ENCODE measurements at places on chromosomes 2 and 18.
A peak's percentile ranks its signal among the peaks of the same experiment; 100 is the strongest.

DNA sequence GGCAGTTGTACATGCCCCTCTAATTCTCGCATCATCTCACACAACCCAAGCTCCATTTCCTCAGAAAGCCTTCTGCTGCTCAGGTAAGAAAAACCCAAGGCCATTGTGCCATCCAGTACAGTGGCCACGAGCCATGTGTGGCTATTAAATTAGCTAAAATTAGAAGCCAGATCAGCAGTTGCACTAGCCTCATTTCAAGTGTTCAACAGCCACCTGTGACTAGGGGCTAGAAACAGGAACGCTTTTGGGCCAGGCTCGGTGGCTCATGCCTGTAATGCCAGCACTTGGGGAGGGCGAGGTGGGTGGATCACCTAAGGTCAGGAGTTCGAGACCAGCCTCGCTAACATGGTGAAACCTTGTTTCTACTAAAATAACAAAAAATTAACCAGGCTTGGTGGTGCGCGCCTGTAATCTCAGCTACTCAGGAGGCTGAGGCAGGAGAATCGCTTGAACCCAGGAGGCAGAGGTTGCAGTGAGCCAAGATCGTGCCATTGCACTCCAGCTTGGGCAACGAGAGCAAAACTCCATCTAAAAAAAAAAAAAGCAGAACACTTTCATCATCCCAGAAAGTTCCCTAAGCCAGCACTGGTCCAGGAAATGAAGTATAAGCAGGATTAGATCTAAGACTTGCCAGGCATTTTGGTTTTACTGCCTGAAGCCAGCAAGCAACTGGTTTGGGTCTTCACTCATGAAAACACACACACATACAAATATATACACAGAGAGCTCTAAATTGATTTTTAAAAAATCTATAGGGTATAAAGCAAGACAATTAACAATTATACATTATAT is 35.7 kb downstream of the ATP8B1 start:
- no peak for DNase-seq

DNA sequence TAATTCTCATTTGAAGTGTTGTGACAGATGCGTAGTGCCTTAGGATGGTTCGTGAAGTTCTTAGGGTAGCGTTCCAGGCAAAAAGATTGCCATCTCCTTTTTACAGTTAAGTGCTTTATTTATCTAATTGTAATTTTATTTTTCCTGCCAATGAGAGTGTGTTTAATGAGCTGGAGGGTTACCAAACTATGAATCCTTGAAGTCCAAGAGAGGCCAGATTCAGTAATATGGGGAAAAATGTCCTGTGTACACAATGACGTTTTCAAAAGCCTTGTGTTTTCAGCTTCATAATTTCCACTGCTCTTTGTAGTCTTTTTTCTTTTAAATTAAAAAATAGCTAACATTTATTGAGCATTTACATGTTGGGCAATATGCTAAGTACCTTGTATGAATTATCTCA is 23.8 kb downstream of the ACYP2 start:
- no peak for DNase-seq

- DNase-seq, result no peak
These were observed 5.2 kb downstream of the TXNDC2 start for GRCh38 chr18:9890957-9891356.

DNA sequence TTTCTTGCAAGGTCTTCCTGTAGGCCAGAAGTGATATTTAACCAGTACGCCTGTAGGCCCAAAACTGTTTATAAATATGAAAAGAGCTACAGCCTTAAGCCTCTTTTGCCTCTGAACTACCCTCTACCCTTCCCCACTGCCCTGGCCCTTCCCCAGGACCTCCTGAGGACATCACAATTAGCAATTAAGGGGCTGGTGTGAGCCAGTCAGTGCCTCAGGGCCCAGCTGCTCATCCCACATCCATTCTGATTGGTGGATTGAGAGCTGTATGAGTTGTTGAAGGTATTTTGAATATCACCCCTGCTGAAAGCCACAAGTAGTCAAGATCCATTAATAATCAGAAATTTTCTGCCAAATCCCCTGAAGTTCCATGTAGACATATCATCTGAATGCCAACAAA is 126.3 kb upstream of the TACR1 start:
- DNase-seq, result no peak

GRCh38 chr2:56287974-56288373 is 104.2 kb downstream of the CCDC85A start:
- DNase-seq, result no peak

DNA sequence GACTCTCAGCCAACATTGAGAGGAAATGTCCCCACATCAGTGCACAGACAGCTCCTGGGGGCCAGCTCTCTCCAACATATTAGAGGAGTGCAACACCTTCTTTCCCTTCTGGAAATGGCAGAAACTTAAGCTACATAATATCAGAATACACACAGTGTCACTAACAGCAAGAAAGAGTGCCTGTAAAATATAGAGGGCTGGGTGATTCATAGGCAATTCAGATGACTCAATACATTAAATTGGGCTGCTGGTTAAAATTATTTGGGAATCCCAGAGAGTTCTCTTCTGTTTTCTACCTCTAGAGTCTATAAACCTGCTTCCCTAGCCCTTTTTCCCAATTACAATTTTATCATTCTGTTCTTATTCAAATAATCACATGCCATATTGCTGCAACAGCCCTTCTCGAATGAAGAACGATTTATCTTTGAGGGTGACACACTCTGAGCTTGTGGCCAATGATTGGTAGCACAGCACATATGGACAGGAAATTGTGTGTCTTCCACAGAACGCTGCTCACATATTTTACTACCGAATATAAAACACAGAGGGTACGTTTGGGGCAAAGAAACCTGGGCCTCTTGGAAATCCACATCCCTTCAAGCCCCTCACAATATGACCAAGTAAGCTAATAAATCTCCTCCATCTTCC is 381.2 kb downstream of the MBD2 start:
- DNase-seq, result no peak

DNA sequence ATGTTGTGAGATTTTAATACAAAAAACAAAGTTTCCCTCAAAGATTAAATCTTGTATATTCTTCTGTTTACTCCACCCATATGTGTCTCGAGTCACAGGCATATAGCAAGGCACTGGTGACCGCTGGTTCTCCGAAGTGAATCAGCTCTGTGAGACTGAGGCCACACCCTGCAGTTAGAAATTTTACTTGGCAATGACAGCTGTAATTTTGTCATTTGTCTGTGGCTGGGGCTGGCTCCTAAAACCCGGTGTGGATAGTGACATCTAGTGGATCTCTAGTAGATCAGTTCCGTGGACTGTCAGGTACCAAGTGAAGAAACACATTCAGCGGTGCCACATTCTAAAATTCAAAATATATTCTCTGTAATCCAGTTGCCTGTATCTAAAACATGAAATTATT is 278.0 kb downstream of the NEDD4L start:
- DNase-seq, result peak; percentile 32

DNA sequence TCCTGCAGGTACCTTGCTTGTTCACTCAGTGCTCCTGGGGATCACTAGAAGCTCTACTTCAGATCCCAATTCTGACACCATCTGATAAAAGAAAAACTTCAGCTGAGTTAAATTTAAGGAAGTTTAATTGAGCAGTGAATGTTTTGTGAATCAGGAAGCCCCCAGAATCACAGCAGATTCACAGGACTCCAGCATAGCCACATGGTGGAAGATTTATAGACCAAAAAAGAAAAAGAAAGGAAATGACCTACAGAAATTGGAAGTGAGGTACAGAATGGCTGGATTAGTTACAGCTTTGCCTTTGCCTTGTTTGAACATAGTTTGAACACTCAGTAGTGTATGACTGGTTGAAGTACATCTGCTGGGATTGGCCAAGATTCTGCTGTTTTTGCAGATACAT is 182.7 kb upstream of the SCN7A start:
- no peak for DNase-seq

Measured in KBM-7 (cell line).